Activated CD4-positive, alpha-beta T cell treated with anti-CD3 and anti-CD28 coated beads, Interleukin-10, Interleukin-2, amounts not matched to agents 100 ng/mL and 50 ng/mL, durations not matched to agents 16 hours and 8 hours (primary cell): ENCODE measurements at places on chromosomes 5 and 9.

- DNase-seq: peak; percentile 5
Observed at GRCh38 chr9:34956648-34957047, 1.4 kb upstream of the PHF24 start.

GRCh38 chr9:86703346-86703745 lies 244.0 kb downstream of the GAS1 start:
- DNase-seq: no peak

GRCh38 chr5:8333977-8334376 lies 465.0 kb downstream of the MTRR start:
- no peak for DNase-seq

- no peak for DNase-seq
Observed at GRCh38 chr9:81317939-81318338, 371.4 kb downstream of the TLE1 start.

DNA sequence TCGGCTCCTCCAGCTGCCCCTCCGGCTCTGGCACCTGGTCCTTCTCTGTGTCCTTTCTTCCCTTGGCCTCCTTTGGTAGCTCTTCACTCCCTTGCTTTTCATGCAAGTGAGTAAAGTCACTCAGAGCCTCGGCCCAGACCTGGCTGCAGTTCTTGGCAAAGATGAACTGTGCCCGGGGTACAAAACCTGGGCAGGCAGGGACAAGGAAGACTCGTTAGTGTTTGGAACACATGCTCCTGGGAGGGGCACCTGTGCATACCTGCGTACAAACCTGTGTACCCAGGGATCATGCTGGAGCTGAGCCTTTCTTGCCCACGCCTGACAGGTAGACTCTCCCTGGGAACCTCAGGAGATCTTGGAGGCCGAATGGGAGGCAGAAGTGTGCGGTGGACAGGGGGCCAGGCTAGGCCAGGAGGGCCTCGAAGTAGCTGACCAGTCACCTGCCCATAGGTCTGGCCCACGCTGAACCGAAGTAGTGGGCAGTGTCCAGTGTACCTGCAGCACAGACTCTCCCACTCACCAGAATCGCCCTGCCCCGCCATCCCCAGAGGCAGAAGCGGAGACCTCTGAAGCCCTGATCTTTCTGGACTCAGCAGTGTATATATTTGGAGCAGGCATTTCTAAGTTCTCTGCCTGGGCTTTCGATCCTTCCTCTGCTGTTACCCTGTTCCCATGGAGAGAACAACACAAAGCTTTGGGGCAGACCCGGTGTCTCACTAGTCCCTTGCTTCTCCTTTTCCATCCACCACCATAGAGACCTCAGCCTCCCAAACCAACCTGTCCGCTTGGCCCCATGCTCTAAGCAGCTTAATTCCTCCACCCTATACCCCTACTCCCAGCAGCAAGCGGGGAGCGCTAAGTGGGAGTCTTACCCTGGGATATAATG lies 41.9 kb upstream of the TESK1 start:
- no peak for DNase-seq

GRCh38 chr5:75610201-75610600 lies 1.1 kb upstream of the ANKDD1B start:
- DNase-seq: no peak

- no peak for DNase-seq
Observed at GRCh38 chr9:22440841-22441240, 5.8 kb upstream of the DMRTA1 start.

DNA sequence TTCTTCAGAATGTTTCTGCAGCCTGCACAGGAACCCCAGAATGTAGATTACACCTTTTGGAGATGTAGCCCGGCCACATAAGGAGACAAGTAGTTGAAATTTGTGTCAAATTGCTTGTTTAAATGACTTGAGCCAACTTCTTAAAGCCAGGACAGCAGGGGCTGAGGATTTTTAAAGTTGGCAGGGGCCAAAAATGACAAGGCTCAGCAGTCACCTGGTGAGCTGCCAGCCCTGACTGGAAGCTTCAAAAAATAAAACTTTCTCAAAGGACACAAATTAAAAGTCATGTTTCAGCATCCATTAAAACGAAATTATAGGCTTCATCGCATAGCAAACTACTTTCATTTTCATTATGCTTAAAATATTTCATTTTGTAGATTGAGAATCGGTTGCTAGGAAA lies 340.3 kb upstream of the WWC1 start:
- DNase-seq: no peak

- no peak for DNase-seq
Observed at GRCh38 chr9:134891053-134891452, 10.4 kb downstream of the FCN2 start.

GRCh38 chr5:4419281-4419680 lies 720.8 kb upstream of the ADAMTS16 start:
- no peak for DNase-seq

DNA sequence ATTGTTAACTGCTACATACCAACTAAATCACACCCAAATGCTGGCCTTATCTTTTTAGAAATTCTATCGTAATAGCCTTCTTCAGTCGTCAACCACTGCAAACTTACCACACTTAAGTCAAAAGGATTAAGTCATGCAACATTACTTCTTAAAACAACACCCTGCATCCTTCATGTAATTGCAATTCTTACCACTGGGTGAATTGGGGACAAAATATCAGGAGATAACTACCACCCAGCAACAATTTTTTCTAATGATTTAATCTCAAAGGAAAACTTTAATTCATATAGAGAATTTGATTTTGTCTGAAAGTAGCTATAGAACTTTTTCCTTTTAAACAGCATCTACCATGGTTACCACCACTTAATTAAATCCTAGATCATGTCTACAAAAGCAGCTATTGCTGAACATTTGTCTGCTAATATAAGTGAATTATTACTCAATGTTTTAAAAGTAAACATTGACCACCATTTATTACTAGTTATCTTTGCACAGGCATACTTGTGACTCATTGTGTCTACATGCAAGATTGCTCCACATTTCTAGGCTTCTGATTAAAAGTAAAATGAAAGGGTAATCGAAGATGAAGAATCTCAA lies 10.5 kb downstream of the MLLT3 start:
- no peak for DNase-seq

DNA sequence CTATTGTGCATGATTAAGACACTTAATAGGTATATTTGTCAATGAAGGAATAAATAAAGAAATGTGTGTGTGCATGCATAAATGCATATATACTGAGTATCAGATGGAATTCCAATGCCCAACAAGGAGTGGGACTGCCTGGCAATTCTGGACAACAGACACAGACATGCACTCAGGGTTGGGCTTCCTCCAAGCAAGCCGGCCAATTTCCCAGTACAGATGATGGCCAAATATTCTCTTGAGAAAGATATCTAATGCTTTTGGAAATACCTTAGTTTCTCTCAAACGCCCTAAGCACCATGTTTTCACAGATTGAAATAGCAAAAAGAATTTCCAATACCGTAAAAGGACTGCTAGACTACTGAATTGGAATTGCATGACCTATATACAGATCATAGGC lies 11.1 kb downstream of the FTMT start:
- DNase-seq: no peak

GRCh38 chr9:128895556-128895955 lies 13.6 kb downstream of the LRRC8A start:
- no peak for DNase-seq

- no peak for DNase-seq
Observed at GRCh38 chr5:158639881-158640592, 459.7 kb downstream of the EBF1 start.

DNA sequence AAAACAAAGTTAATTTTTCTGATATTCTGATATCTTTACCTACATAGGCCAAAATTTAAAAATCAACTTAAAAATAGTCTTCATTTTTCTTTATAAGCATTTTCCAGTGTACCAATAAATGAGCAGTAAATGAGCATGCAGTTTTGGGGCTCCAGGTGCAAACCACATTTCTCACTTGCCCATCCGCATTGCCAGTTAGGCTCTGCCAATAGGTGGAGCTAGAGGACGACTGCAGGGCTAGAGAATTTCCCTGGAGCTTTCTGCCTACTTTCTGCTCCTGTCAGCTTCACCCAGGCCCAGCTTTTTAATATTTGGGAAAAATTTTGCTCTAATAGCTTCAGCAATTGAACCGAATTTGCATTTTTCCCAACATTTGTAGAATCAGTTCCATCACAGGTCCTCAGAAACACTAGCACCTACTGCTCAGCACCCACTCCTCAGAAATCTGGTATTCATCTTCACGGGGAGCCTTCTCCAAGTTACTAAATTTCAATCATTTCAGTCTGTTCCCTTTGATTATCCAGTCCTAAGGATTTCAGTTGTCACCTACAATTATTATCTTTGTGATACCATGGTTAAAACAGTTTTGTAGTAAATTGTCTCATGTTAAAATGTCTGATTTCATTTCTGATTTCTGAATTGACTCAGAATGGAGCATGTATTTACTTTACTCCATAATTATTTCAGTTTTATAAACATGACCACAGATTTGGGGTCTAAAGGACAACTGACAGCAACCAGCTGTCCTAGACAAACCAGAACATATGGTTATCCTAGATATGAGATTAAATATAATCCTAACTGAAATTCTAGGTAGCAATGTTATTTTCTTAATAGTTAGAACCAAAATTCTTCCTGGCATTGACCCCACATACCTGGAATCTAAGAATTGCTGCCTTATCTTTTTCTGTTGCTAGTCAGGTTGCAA lies 104.6 kb upstream of the FAM174A start:
- peak; percentile 60 for DNase-seq

- DNase-seq: no peak
Observed at GRCh38 chr5:107980923-107981692, 310.4 kb upstream of the EFNA5 start.

DNA sequence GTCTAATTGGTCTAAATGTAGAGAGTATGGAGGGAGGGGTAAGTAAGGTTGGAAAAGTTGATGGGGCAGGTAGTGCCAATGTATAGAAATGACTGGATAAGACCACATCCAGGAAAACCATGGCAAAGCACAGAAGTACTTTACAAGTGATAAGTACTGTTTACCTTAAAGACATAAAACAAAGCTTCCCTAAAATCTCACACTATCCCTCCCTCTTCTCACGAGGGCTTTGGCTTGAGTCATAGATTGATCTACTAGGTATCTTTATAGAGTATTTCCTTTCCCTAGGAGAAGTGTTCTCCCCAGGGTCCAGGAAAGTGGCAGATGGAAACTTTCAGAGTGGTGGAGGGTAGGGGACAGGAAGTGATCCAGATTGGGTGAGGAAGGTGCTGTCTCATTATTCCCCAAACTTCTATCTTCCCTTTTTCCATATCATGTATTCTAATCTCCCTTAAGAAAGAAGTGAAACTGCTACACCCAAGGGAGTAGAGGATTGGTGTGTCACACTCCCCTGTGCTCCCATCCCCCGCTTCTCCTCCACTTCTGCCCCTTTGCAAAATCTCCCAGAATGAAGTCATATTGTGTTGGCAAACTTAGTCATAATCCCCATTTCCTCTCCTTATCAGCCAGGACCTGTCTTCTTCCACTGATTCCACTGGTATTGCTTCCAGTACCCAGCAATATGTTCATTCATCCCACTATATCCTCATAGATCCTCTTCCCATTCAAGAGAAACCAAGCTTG lies 14.6 kb downstream of the IL33 start:
- DNase-seq: no peak

- DNase-seq: peak; percentile 0
Observed at GRCh38 chr5:117888688-117889087, 1099.7 kb downstream of the DTWD2 start.

DNA sequence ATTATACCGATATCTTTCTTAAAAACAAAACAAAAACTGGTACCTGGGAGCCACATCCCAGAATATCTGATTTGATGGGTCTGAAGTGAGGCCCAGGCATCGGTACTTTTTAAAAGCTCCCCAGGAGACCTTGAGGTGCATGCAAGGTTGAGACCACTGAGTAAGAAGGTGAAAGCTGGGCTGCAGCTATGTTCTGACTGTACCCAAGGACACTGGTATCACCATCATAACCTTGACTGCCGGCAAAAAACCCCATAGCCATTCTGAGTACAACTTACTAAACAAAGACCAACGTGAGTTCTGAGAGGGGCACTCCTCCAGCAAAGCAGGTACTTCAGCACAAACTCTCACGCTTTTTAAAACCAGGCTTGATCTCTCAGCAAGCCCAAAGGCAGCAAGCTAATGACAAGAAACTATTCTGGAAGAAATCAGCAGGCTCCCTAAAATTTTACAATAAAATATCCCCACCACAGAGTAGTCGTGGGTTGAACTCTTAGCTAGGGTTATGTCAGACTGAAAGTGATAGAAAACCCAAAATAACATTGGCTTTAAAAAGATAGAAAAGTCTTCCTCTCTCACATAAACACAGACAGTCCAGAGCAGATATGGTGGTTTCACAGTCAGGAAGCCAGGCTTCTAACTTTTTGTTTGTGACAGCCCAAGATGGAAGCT lies 263.9 kb downstream of the SAXO1 start:
- DNase-seq: no peak

- DNase-seq: no peak
Observed at GRCh38 chr5:158234323-158235158, 375.6 kb upstream of the CLINT1 start.

- no peak for DNase-seq
Observed at GRCh38 chr5:142206801-142207200, 98.2 kb downstream of the NDFIP1 start.

DNA sequence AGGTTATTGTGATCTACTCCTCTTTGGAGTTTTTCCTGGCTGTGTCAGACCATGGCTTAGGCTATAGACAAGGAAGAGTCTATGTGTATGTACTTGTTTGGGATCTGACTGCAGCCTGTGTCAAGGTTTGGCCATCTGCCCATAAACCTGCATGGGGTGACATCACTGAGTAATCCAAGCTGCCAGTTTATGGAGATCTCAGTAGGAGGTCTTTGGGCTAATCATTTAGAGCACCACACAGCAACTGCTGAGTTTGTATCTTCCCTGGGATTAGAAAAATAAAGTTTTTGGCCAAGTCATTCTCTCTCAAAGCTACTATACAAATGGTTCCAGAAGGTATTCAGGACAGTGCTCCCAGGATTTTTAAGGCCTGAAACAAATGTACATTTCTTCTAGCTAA lies 65.5 kb upstream of the HSPB3 start:
- DNase-seq: no peak

DNA sequence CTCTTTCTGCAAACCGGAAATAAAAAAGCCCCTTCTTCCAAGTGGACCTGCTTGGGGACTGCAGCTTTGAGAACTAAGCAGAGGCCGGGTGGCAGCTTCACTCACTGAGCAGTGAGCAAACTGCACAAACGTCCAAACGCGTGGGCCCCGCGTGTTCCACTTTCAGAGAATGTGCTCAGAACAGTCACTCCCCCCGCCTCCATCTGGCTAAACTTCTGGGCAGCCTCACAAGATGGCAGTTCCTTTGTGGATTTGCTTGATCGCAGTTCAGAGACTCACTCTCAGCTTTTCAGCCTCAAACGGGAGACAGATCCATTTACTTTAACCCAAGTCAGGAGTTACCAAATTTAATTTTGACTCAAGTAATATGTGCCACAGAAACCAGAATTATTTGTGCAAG lies 216.6 kb downstream of the TLE1 start:
- no peak for DNase-seq

DNA sequence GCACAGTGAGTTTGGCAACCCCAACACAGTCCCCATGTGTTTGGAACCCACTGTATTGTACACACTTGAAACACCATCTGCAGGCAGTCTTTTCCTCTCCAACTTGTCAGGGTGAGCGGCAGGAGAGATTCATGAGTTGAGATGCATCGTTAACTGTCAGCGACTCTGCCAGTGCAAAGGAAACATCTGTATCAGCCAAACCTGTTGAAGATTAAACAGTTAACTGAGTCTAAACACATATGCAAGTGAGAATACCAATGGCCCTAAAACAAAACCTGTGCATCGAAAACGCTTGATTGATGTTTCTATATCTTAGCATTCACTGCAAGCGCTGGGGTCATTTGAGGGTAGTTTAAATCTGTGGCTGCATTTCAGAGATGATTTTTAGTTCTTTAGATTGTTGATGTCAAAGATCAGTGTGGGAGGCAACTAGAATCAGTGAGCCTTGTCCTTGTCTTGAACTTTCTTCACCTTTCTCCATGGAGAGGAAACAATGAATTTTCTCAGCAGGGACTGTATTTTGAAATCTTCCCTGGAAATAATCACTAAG lies 41.3 kb upstream of the PAM start:
- DNase-seq: no peak
